ENCODE measurements at places on chromosomes 5 and 9.

- DNase-seq: peak; percentile 37
These were observed 1.9 kb downstream of the FOXB2 start for GRCh38 chr9:77021291-77021894.

GRCh38 chr9:123434619-123435240 lies 78.7 kb downstream of the CRB2 start:
- DNase-seq: no peak

GRCh38 chr9:19331877-19332276 lies 48.2 kb downstream of the RPS6 start:
- no peak for DNase-seq

GRCh38 chr5:131392466-131393095 lies 128.7 kb downstream of the CDC42SE2 start:
- no peak for DNase-seq

GRCh38 chr9:74742191-74742790 lies 145.4 kb downstream of the TRPM6 start:
- no peak for DNase-seq

DNA sequence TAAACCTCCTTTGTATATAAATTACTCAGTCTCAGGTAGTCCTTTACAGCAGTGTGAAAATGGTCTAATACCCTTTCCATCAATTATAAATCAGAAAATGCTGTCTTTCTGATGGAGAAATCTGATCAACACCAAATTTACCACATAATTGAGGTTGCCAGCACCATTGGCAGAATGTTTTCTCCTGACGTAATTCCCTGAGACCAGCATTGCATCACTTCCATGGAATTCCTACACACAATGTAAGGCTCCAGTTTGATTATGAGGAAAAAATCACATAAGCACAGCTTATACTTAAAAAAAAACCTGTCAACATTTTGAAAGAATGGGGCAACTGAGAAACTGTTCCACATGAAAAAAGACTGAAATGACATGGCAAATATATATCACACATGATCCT lies 618.7 kb upstream of the CDH6 start:
- DNase-seq: no peak

- no peak for DNase-seq
These were observed 1.8 kb downstream of the TIFAB start for GRCh38 chr5:135450336-135450735.

DNA sequence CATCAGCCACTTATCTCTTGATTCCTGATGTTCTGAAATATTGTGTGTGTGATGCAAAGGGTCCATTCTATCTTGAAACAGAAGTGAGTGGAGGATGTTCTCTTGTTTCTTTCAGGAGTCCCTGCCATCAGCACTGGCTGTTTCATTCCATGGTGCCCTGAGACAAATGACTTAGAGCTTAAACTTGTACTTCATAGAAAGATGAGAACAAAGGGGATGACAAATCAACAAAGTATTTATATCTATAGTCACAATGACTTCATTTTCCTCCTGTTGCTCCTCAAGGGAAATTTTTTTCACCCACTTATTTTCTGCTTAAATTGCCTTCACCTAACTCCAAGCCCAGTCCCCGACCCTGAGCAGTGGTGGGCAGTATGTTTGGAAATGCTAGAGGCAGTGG lies 171.6 kb downstream of the TARS1 start:
- peak; percentile 54 for DNase-seq

GRCh38 chr5:33711094-33711679 lies 180.6 kb downstream of the ADAMTS12 start:
- no peak for DNase-seq

DNA sequence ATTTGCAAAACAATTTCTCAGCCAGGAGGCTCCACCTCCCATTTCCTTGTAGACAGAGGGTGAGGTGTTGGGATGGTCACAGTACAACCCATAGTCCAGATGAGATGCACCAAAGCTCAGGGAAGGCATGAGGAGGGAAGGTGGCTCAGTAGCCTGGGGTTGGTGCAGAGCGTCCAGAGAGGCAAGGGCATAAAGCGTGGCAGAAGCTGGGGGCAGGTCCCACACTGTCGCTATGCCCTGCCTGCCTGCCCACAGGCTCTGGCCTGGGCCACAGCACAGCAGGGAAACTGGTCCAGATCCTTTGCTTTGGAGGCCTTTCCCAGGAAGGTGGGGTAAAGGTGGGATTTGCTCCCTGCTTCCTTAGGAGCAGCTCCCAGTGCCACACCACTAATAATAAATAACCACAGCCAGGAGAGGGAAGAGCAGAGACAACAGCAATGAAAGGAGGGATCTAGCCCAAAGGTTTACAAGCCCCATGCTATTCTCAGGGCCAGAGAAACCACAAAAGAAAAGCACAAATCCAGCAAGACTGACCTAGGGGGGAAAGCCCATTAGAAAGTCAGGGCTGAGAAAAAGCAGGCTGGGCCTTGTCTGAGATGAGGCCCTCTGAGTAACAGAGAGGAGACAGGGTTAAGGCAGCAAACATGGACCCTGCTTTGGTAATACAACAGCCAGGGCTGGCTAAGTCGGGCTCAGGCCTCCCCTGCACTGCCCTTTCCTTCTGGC lies 27.2 kb downstream of the PCDHGC5 start:
- no peak for DNase-seq

GRCh38 chr9:110128664-110129329 lies 79.2 kb downstream of the C9orf152 start:
- no peak for DNase-seq

- no peak for DNase-seq
These were observed 84.8 kb downstream of the GTF3C4 start for GRCh38 chr9:132755096-132755495.

DNA sequence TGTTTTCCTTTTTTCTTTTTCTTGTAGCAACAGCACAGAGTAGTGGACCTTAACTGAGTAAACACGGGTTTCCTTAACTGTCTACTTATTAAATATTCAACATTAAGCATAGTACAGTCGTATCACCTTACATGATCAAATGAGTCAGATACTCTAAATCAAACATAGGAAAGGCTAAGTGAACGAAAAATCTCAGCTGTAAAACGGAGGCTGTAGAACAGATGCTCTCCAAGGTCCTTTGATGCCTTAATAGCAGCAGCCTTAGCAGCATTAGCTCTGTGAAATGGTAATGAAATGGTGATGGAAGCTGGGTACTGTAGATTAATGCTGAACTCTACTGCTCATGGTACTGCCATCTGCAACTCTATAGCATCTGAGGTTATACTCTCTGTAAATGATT lies 1433.3 kb upstream of the C9orf72 start:
- DNase-seq: no peak

DNA sequence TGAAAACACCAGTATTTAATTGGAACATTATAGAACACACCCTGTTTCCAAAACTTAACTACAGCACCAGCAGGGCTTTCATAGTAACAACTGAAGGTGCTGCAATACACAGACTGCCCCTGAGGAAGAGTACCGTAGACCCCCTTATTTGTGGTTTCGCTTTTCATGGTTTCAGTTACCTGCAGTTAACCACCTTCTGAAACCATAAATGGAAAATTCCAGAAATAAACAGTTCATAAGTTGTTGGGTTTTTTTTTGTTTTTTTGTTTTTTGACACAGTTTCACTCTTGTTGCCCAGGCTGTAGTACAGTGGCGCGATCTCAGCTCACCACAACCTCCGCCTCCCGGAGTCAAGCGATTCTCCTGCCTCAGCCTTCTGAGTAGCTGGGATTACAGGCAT lies 9.5 kb upstream of the GLDC start:
- DNase-seq: no peak

DNA sequence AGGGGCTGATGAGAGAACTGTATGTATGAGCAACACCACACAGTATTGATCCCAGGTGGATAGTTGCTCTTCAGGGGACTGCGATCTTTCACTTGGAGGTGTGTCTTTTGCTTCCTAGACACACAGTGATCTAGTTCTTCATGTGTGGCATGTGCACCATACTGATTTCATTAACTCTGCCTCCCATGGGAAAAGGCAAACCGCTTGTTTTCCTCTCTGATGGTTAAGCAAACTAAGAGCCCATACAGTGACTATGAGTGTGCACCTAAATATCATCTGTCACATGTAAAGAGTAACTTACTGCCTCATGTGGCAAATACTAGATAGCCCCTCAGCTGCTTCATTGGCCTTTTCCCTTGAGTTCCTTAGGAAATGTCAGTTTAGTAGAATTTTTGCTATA lies 147.3 kb downstream of the TLE4 start:
- DNase-seq: no peak

DNA sequence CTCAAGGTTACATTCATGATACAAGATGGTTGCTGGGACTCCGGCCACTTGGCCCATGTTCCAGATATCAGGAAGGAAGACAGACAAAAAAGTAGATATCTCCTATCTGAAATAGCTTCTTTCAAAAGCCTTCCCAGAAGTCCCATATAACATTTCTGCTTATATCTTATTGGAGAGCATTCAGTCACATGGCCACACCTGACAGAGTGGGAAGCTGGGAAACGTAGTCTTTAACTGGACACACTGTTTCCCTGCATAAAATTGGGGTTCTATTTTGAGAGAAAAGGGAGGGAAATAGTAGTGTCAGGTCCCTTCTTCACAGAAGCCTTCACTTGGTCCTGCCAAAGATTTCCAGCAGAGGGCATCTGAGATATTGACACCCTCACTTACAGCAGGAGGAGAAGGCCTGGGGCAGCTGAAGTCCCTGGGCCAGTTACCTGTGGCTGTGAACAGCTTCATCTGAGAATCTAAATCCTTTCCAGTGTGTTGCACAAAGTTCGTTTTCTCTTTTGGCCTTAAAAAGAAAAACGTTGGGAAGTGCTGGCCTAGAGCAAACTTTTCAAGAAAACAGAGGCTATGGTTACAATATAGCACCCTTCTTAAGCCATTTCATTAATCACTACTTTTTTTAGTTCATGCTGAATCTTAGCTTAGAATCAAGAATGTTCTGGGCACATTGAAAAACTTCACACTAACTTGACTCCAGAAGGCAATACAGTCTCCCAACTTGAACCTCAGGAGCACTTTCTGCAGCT lies 33.5 kb downstream of the SPEF2 start:
- DNase-seq: peak; percentile 10

- DNase-seq: peak; percentile 52
These were observed 1504.6 kb upstream of the CDH9 start for GRCh38 chr5:28542987-28543386.

DNA sequence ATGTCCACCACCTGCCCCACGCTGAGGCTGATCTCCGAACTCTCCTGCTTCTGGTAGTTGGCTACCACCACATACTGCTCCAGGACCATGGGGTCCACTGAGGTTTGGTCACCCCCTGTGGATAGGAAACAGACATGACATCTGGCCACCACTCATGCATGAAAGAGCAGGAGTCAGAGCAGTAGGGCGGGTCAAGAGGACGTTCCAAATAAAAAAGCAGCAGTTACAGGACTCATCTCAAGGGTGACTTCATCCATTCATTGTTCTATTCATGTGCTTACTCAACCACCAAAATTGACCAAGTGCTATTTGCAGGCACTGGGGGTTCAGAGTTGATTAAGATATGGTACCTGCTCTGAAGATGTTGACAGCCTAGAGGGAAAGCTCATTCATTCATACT lies 79.2 kb upstream of the UBTD2 start:
- peak; percentile 54 for DNase-seq

DNA sequence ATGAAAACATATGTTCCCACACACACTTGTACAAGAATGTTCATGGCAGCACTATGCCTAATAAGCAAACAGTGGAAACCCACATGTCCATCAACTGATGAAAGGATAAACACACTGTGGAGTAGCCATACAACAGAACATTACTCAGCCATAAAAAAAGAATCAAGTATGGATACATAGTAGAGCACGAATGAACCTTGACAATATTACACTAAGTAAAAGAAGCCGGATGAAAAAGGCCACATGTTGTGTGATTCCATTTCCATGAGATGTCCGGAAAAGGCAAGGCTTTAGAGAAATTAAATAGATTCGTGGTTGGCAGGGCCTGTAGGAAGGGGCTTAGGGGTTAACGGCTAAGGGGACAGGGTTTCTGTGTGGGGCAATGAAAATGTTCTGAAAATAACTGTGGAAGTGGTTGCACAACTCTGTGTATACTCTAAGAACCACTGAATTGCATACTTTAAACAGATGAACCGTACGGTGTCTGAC lies 51.4 kb downstream of the COL23A1 start:
- DNase-seq: no peak

DNA sequence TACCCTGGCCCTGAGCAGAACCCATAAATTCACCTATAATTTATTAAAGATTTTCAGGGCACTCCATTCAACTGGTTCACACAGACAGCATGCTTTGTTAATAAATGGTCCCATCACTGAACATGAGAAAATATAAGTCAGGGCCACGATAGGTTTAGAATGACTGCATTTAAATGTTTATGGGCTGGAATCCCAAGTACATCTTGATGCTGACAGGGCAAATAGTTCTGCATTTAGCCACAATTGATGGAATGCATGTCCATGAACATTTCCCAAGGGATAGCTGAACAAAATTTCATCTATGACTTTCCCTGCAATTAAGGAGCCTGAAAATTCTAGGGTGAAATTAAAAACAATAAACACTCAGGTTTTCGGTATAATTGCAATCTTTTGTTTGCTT lies 124.5 kb downstream of the CAAP1 start:
- DNase-seq: peak; percentile 5

DNA sequence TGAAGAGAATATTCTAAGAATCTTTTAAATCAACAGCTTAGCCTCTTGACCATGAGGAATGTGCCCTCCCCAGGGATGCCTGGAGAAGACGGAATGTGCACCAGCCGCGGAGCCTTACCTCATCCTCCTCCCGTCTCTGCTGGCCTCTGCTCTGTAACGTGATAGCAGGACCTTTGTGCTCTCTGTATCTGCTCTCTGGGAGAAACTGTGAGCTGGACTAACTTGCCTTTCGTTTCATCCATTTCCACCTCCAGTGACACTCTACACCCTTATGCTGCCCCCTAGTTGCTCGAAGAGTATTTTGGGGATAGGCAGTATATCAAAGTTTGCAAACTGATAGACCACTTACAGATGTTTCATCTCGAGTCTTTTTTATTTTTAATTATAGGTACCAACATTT lies 141.4 kb downstream of the NPR3 start:
- peak; percentile 84 for DNase-seq

DNA sequence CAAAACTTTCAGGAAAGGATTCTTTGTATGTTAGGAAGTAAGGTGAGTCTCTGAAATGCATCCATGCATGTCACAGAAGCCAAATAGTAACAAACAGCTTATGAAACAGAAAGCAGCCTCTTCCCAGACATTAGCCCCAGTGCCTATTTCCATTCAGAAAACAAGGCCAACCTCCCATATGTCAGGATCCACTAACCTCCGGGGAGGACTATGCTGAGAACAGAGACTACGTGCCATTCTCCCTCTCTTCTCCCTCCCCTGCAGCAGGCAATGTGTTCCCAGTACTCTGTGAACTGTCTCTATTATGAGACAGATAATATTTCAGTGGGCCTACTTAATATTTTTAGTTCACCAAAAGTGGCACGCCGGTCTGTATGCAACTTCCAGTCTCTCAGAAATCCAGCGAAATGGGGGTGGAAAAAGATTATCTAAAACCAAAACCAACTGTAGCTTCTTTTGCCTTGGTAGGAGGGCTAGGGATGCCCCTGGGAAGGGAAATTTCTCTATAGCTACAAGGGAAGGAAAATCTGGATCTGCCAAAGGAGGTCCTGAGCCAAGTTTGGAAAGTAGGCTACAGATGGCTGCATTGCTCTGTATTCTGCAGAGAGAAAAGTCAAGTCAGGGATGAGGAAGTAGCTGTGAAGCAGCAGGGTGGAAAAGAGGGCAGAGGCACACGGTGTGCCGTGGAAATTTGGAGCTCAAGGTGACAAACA lies 42.0 kb downstream of the VLDLR start:
- DNase-seq: no peak

- DNase-seq: peak; percentile 46
These were observed 61.2 kb upstream of the JAK2 start for GRCh38 chr9:4923580-4924544.

Data from fibroblast of the aortic adventitia (primary cell).